Lung microvascular endothelial cell (primary cell): ENCODE measurements at places on chromosomes 4 and X. TPM values are rescaled to one million over a fixed set of nuclear protein-coding genes. Genes with fewer than 3 reads are reported as not detected.
A peak's percentile ranks its signal among the peaks of the same experiment; 100 is the strongest.

- DNase-seq = no peak
Measured at GRCh38 chr4:183633476-183634400, 25.2 kb downstream of the RWDD4 start.

GRCh38 chr4:85180533-85180932 is 214.0 kb upstream of the WDFY3 start:
- no peak for DNase-seq

DNA sequence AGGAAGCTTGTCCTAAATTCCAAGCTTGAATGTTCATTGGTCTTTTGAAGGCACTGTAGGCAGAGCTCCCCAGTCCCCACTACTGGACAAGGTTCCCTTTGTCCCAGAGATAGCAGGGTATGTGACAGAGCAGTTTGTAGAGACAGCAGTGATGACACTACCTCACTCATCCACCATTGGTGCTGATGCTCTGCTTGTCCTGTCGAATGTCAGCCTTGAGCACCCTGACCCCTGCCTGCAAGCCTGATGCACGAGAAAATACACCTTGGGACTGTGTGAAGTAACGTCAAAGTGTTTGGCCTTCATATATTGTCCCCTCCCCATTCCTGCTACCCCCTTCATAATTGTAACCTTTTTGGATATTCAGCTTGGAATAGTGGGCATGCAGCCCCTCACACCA is 188.9 kb upstream of the EOLA2 start:
- no peak for DNase-seq

GRCh38 chr4:78343682-78344081 is 207.9 kb upstream of the ANXA3 start:
- no peak for DNase-seq

DNA sequence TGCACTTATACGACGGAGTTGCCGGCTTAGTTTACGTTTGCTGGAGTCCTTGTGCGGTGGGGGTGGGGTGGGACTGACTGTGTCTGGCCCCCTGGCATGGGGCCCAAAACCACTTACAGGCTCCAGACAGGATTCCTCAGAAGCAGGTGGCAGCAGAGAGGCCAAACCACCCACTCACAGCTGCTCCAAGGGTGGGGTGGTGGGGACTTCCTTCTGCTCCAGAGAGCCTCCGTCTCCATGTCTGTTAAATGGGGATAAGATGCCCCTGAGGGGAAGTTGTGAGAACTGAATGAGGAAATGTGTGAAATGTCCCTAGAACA is 36.7 kb downstream of the PSAPL1 start:
- no peak for DNase-seq

- peak; percentile 12 for DNase-seq
Measured at GRCh38 chrX:119194621-119195020, 41.5 kb upstream of the PGRMC1 start.

DNA sequence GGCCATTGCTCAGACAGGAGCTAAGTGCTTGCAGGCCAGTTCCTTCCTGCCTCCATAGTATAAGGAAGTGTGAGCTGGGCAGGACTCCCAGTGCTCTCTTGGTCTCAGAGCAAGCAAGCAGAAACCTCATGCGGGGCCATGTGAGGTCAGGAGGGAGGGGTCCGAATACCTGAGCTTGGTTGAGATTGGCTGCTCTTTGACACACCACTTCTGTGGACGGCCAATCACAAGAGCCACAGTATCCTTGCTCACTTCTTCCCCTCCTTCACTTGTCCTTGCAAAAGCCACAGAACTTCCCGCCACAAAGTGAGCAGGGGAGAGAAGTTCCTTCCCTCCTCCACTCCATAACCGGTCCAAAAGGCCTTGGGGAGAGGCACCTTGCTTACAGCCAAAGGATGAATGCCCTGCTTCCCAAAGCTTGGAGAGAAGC is 56.7 kb downstream of the PRPS1 start:
- DNase-seq = no peak

The NCAPG gene
- total RNA-seq = 4.0 and 14.8 TPM in 2 replicates

The POU4F2 gene
- total RNA-seq = not detected in 2 replicates

The ITIH6 gene
- not detected in 2 replicates for total RNA-seq
